ENCODE measurements at places on chromosomes 16 and 17. TPM values are rescaled to one million over a fixed set of nuclear protein-coding genes. Genes with fewer than 3 reads are reported as not detected.

KRTAP2-2 gene
- total RNA-seq = not detected

TRAP1 gene
- total RNA-seq = 155 TPM

CHST6 gene
- total RNA-seq = 1.3 TPM

MYH13 gene
- total RNA-seq = not detected

CISD3 gene
- total RNA-seq = 11.2 TPM

AOC3 gene
- under 0.01 TPM for total RNA-seq

SPPL2C gene
- total RNA-seq = not detected

TBC1D28 gene
- not detected for total RNA-seq

HASPIN gene
- total RNA-seq = 6.1 TPM

TEKT1 gene
- not detected for total RNA-seq

GUCY2D gene
- total RNA-seq = 0.14 TPM

FBXO39 gene
- 0.07 TPM for total RNA-seq

MLYCD gene
- 1.6 TPM for total RNA-seq

ARHGAP23 gene
- 67.6 TPM for total RNA-seq

C16orf96 gene
- total RNA-seq = not detected

CETP gene
- total RNA-seq = not detected

CD19 gene
- total RNA-seq = not detected

C17orf50 gene
- not detected for total RNA-seq

ZSCAN10 gene
- total RNA-seq = not detected

SLC16A6 gene
- 2.5 TPM for total RNA-seq

CX3CL1 gene
- 6.7 TPM for total RNA-seq

SHBG gene
- total RNA-seq = 0.28 TPM

LLGL2 gene
- 48.8 TPM for total RNA-seq

LSM12 gene
- total RNA-seq = 42.0 TPM

CRYBA1 gene
- total RNA-seq = not detected

ALOX15 gene
- total RNA-seq = not detected

CCDC78 gene
- total RNA-seq = 3.4 TPM

ABCA10 gene
- 0.42 TPM for total RNA-seq

CES4A gene
- 0.65 TPM for total RNA-seq

CCR7 gene
- total RNA-seq = not detected

SLC47A1 gene
- total RNA-seq = 2.9 TPM

TP53TG3F gene
- total RNA-seq = not detected

OR2C1 gene
- not detected for total RNA-seq

EPX gene
- not detected for total RNA-seq

CIBAR2 gene
- not detected for total RNA-seq

Measured in airway epithelial cell (primary cell).